BE2C (cell line): ENCODE measurements at places on chromosomes 2 and 18.

GRCh38 chr2:99537910-99538485, 48.2 kb upstream of the REV1 start:
- no peak for DNase-seq

DNA sequence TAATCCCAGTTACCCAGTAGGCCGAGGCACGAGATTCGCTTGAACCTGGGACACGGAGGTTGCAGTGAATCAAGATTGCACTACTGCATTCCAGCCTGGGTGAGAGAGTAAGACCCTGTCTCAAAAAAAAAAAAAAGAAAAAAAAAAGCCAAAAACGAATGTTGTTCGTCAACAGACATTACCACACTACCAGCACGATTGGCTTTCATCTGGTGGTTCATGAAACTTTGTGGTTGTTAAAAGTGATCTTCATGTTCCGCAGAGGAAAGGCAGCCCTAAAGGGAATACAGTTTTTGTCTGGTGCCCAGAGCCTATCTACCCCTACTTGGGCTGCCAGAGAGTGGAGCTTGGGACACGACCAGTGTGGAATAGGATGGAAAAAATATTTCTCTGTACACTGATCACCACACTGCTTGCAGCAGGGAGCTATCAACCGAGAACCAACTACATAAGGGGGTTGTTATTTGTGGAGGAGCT, 13.6 kb upstream of the CXCR4 start:
- no peak for DNase-seq

GRCh38 chr2:230840301-230840700, 24.4 kb upstream of the ITM2C start:
- no peak for DNase-seq

DNA sequence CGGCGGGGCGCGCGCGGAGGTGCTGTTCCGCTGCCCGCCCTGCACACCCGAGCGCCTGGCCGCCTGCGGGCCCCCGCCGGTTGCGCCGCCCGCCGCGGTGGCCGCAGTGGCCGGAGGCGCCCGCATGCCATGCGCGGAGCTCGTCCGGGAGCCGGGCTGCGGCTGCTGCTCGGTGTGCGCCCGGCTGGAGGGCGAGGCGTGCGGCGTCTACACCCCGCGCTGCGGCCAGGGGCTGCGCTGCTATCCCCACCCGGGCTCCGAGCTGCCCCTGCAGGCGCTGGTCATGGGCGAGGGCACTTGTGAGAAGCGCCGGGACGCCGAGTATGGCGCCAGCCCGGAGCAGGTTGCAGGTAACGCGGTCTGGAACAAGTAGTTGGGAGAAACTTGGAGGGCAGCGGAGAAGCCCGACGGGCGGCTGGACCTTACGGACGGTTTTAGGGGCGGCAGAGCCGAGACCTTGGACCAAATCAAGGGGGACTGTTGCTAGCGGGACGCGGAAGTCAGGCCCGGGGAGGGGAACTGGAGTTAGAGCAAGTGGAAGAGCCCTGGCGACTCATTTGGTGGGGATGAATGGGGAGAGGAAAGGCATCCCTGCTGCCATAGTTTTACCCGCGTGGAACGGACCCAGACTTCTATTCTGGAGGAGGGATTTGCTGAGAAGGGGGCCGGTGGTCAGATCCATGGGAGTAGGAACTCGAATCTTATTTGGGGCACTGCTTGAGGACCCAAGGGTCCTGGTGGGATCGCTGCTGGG, 573 bp downstream of the IGFBP2 start:
- DNase-seq = peak; percentile 60

DNA sequence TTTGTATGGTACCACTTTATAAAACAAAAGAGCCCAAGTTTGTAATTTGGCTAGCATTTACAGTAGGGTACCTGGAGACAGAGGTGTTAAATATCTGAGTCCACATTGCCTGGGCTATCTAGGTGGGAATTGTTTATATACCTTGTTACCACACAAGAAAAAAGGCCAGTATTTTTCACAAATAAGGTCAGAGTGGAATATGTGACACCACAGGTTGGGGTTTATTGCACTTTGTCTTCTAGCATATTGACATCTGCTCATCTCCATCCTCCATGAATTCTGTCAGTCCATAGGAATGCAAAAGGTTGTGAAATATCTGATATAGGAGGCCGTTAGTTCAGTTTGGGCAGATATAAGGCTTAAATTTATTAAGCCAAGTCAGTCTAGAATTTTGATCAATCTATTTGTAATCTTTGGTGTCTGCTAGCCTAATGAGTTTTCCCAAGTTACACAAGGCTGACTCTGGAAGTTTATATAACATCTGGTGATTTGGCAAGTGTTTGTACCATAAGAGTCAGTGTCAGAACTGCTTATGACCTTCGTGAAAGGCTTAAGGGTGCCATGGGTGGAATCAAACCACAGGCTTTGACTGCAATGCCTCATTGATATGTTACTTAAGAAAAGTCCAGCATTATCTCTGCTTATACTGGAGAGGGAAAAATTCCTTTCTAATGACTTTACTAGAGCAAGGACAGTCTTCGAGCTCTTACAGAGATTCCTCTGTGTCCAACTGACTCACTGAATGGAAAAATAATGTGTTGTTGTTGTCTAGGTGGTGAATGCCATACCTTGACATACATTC, 11.3 kb upstream of the DPP4 start:
- no peak for DNase-seq

GRCh38 chr2:121099329-121100290, 185.4 kb downstream of the TFCP2L1 start:
- DNase-seq = peak; percentile 26

- DNase-seq = no peak
These were observed 466.0 kb downstream of the NYAP2 start for GRCh38 chr2:225865468-225865867.

DNA sequence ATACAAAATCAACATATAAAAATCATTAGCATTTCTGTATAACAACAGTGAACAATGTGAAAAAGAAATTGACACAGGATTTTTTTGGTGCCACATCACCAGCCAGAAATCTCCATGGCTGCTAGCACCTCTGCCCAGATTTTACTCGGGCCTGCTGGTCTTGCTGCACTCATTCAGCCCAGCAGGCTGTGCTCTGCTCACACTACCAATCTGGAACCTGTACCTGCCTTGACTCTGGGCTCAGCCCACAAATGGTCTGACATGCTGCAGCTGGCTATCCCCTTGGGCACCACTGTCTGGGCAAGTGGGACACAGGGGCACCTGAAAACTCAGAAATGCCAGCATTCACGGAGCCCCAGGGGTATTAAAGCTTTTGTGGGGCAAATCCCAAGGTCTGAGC, 392.5 kb upstream of the NRXN1 start:
- peak; percentile 43 for DNase-seq

- no peak for DNase-seq
These were observed 469.5 kb upstream of the LINC00305 start for GRCh38 chr18:64618390-64618789.

DNA sequence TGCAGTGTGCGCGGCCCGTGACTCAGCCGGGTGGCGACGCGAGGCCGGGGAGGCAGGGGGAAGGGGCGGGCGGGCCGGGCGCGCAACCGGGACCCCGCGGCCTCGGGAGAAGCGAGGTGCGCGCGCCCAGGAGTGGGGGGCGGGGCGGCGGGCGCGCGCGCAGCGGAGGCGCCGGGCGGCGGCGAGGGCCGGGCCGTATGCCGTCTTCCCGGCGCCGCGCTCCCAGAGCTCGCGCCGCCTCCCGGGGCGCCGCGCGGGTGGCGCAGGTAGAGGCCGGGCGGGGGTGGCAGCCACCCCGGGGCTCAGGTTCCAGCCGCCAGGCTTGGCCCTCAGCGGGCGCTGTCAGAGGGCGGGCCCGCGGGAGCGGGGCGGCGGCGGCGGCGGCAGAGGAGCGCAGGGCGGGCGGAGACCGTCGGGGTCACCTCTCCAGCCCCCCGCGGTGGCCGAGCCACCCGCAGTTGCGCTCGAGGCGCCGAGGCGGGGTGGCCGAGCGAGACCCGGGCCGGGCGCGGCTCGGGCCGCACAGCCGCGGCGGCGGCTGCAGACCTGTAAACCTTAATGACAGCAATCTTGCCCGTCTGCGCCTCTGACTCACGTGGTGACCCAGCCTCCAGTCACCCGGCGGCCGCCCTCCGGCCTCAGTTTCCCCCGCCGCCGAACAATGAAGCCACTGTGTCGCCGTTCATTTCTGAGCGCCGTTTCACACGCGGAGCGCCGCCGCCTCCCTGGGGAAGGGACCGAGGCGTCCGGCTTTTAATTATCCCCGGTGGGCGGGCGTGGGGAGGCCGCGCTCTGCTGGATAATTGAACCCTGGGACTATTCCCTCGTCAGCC, 25.3 kb upstream of the SMAD7 start:
- peak; percentile 58 for DNase-seq

GRCh38 chr2:219124381-219125110, 36.1 kb downstream of the NHEJ1 start:
- no peak for DNase-seq

GRCh38 chr18:29418136-29418535, 1241.2 kb upstream of the CDH2 start:
- no peak for DNase-seq

GRCh38 chr2:26607698-26608097, 33.5 kb downstream of the CIB4 start:
- no peak for DNase-seq

GRCh38 chr2:28470759-28471158, 25.1 kb upstream of the PLB1 start:
- DNase-seq = no peak

- DNase-seq = peak; percentile 25
These were observed 33.8 kb upstream of the TEX51 start for GRCh38 chr2:126864861-126865260.

DNA sequence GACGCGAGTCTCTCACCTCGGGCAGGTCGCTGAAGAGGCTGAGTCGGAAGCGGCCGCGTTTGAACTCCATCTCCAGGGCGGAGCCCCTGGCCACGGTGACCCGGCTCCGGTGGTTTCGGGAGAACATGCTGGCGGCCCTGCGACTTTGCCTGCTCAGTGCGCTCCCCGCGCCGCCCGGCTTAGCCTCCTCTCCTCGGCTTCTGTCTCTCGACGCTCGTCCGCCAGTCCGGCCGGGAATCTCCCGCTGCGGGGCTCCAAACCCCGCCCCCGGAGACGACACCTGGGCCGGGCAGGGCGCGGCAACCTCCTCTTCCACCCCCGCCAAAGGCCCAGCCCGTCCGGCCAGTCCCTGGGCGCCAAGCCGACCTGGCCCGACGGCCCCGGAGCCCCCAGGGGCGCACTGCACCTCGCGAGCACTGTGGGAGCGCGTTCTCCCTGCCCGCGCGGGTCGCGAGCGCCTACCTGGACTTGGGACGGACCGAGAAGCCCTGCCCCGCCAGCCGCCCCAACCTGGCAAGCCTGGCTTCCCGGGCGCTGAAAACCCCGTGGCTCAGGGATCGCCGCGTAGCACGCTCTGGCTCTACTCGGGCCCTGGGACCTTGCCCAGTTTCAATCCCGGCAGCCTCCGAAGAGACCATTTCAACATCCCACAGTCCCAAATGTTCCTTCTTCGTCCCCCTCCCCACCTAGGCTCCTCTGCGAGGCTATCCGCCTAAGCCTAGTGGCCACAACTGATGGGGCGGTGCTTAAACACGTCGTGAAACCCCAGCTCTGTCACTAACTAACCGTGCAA, at the start of gene RTKN:
Gene RTKN (minus strand): TSS at position 248 of the 793 bp plus-strand sequence. CDS start 121 bp downstream, at position 127.
- DNase-seq = no peak
